Upper lobe of right lung (tissue), 1 donor: ENCODE measurements at places on chromosomes 3 and 15. TPM values are rescaled to one million over a fixed set of nuclear protein-coding genes. Genes with fewer than 3 reads are reported as not detected.

- no peak overlapping the region for H3K27ac ChIP-seq
- H3K4me3 ChIP-seq, result no peak overlapping the region
- no peaks in the 10 kb centered on the region for H3K36me3 ChIP-seq
- H3K4me1 ChIP-seq, result no peaks in the 10 kb centered on the region
- DNase-seq, result no peak
Observed at GRCh38 chr15:40493089-40493840, 22.5 kb downstream of the CHST14 start.

SLC28A1 gene
- total RNA-seq, result not detected

CASR gene
- 0.20 TPM for total RNA-seq

DNA sequence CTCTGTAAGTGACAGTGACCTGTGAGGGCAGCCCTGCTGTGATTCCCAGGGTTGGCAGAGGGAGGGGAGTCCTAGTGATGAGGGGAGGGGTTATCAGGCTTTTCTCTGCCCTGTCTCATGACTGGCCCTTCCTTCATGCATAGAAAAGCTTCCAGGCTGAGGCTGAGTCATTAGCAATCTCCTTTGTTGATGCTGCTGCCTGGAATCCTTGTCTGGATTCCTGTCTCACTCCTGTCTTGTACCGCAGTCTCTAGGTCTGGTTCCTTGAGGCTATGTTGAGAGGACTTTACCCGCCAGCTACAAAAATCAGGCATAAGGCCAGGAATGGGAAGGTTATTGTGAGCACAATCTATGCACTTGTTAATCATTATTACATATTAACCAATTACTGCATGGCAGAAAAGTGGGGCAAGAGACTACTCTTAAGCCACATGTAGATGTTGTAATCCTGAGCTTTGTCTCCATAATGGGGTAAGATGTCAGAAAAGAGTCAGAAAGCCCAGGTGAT is 7.2 kb downstream of the KLHL6 start:
- no peaks in the 10 kb centered on the region for H3K27me3 ChIP-seq
- H3K36me3 ChIP-seq, result no peaks in the 10 kb centered on the region
- no peaks in the 10 kb centered on the region for H3K4me1 ChIP-seq
- H3K27ac ChIP-seq, result no peak overlapping the region

GRCh38 chr15:56496635-56497034 is 31.7 kb upstream of the MNS1 start:
- no peak for DNase-seq
- H3K27ac ChIP-seq, result no peak overlapping the region
- H3K27me3 ChIP-seq, result no peaks in the 10 kb centered on the region
- H3K4me3 ChIP-seq, result peak overlapping the region; percentile 15
- H3K36me3 ChIP-seq, result no peaks in the 10 kb centered on the region

GRCh38 chr3:186930143-186930640 is at the start of gene ST6GAL1:
ST6GAL1 (plus strand) TSS chr3:186930526; CDS start chr3:187042704, 112,178 bp downstream.
- DNase-seq, result peak; percentile 87
- H3K27me3 ChIP-seq, result no peaks in the 10 kb centered on the region
- H3K27ac ChIP-seq, result peak within 1 kb of the TSS; percentile 83
- H3K4me3 ChIP-seq, result peak within 1 kb of the TSS; percentile 88

KBTBD12 gene
- 1.3 TPM for total RNA-seq

DNA sequence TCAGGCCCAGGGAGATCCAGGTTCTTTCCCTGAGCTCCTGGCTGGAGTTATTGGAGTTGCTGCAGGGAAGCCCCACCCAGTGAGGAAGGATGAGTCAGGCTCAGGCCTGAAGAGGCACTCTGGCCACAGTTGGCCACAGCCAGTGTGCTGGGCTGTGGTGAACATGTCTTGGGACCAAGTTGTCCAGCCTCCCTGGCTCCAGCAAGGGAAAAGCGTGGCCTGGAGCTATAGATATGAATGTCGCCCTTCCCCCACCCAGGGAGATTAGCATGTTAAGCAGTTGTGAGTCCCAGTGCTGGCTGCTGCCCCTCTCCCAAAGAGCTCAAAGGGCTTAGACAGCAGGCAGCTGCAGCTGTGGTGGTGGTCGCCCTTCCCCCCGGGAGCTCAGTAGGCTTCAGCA is 963.2 kb downstream of the ROBO2 start:
- H3K4me3 ChIP-seq, result no peak overlapping the region
- no peaks in the 10 kb centered on the region for H3K36me3 ChIP-seq
- no peaks in the 10 kb centered on the region for H3K4me1 ChIP-seq
- no peak for DNase-seq
- no peaks in the 10 kb centered on the region for H3K27me3 ChIP-seq

P2RY1 gene
- 22.5 TPM for total RNA-seq

GRCh38 chr3:114998971-114999579 is 148.0 kb downstream of the ZBTB20 start:
- H3K4me1 ChIP-seq, result no peaks in the 10 kb centered on the region
- DNase-seq, result no peak
- no peaks in the 10 kb centered on the region for H3K27me3 ChIP-seq
- no peak overlapping the region for H3K4me3 ChIP-seq

DNA sequence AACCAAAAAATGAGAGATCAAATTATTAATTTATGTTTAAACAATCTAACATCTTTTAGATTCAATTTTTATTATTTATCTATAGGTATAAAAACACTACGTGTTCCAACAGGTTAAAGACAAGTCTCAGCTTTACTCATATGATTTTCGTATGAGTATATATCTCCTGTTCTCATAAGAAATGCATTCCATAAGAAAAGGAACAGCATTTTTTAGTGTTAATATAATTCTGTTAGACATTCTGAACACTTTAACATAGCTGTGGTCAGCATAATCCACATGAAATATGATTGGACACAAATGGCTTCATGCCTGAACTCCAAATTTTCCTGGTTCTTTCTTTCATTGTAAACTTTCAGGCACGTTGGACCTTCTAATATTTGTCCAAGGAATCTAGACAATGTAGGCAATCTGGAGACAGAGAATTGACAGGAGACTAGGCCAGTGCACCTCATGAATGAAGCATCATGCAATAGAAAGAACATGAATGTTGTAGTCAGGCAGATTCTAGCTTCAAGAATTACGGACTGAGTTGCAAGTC is 1122.0 kb upstream of the ALCAM start:
- no peaks in the 10 kb centered on the region for H3K36me3 ChIP-seq
- H3K4me3 ChIP-seq, result no peak overlapping the region
- H3K4me1 ChIP-seq, result no peaks in the 10 kb centered on the region

DNA sequence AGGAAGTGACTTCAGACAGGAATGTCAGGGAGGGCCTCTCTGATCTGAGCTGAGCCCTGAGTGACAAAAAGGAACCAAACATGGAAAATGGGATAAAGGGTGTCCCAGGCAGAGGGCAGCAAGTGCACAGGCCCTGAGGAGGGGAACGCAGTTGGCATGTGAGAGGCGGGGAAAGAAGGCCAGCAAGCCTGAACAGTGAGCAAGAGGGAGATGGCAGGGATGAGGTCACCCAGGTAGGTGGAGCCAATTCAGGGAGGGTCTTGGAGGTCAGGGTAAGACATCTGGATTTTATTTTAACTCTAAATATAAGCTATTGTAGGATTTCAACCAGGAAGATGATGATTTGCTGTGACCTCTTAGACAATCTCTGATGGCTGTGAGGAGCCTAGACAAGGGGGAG is 167.7 kb downstream of the LRTM1 start:
- H3K4me3 ChIP-seq, result no peak overlapping the region
- DNase-seq, result no peak
- no peaks in the 10 kb centered on the region for H3K4me1 ChIP-seq
- no peak overlapping the region for H3K27ac ChIP-seq
- no peaks in the 10 kb centered on the region for H3K36me3 ChIP-seq
- no peaks in the 10 kb centered on the region for H3K27me3 ChIP-seq

DNA sequence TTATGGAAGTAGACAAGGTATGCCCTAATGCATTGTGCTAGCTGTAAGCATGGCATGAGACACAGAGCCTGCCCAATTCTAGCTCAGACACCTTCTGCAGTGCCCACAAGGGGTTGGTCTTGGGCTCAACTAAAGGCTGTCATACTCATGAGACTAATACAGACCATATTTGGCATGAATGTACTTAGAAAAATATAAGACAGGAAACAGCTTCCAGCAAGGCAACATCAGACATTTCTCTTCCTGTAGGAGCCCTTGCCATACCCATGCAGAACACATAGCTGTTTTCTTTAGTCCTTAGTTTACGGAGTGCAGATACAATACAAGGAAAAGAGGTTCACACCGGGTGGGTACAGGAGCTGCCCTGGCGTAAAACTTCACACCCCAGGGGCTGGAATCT is 30.5 kb upstream of the NR1I2 start:
- H3K4me3 ChIP-seq, result no peak overlapping the region
- H3K4me1 ChIP-seq, result no peaks in the 10 kb centered on the region
- H3K27me3 ChIP-seq, result no peaks in the 10 kb centered on the region
- no peaks in the 10 kb centered on the region for H3K36me3 ChIP-seq

GRCh38 chr3:30539206-30539605 is 67.2 kb upstream of the TGFBR2 start:
- H3K4me3 ChIP-seq, result no peak overlapping the region
- DNase-seq, result no peak
- H3K27ac ChIP-seq, result no peak overlapping the region
- peaks cover 13% of the 10 kb centered on the region for H3K4me1 ChIP-seq

GRCh38 chr3:177385831-177386301 is 188.6 kb upstream of the TBL1XR1 start:
- H3K27ac ChIP-seq, result no peak overlapping the region
- no peaks in the 10 kb centered on the region for H3K27me3 ChIP-seq
- DNase-seq, result no peak
- no peaks in the 10 kb centered on the region for H3K4me1 ChIP-seq

SPINK8 gene
- total RNA-seq, result not detected

USP8 gene
- total RNA-seq, result 65.1 TPM

EDEM1 gene
- 88.6 TPM for total RNA-seq

GRK7 gene
- 0.12 TPM for total RNA-seq

- H3K27ac ChIP-seq, result no peak overlapping the region
- no peaks in the 10 kb centered on the region for H3K27me3 ChIP-seq
- no peak overlapping the region for H3K4me3 ChIP-seq
- no peaks in the 10 kb centered on the region for H3K4me1 ChIP-seq
- H3K36me3 ChIP-seq, result no peaks in the 10 kb centered on the region
Observed at GRCh38 chr3:69116897-69117296, 5.5 kb downstream of the LMOD3 start.

- H3K27ac ChIP-seq, result no peak overlapping the region
- H3K4me3 ChIP-seq, result no peak overlapping the region
- H3K4me1 ChIP-seq, result no peaks in the 10 kb centered on the region
- no peaks in the 10 kb centered on the region for H3K27me3 ChIP-seq
- no peak for DNase-seq
Observed at GRCh38 chr3:133754455-133754854, 8.3 kb downstream of the TF start.

DNA sequence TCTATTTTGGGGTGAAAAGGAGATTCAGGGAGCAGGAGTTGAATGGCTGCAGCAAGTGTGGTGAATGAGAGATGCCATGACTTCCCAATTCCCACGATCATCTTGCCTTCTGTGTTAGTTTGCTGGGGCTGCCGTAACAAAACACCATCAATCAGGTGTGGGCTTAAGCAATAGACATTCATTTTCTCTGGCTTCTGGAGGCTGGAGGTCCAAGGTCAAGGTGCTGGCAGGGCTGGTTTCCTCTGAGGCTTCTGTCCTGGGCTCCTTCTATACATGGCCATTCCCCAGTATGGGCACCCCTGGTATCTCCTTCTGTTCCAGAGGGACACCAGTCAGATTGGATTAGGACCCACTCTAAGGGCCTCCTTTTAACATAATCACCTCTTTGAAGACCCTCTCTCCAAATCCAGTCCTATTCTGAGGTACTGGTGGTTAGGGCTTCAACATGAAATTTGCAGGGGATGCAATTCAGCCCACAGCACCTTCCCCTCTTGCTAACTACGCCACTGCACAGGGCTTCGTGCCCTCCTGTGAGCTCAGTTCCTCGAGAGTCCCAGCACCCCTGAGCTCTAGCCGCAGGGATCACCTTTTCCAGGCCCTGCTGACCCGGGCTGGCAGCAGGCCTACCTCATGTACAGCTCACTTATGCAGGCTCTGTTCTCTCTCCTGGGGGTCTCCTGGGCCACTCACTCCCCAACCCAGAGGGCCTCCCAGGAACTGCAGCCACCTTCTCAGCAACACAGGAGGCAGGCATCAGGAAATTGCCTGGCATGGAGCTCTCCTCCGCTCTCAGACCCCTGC is 37.3 kb upstream of the SLC6A11 start:
- no peaks in the 10 kb centered on the region for H3K4me1 ChIP-seq
- no peak for DNase-seq
- no peak overlapping the region for H3K27ac ChIP-seq
- H3K36me3 ChIP-seq, result no peaks in the 10 kb centered on the region

DNA sequence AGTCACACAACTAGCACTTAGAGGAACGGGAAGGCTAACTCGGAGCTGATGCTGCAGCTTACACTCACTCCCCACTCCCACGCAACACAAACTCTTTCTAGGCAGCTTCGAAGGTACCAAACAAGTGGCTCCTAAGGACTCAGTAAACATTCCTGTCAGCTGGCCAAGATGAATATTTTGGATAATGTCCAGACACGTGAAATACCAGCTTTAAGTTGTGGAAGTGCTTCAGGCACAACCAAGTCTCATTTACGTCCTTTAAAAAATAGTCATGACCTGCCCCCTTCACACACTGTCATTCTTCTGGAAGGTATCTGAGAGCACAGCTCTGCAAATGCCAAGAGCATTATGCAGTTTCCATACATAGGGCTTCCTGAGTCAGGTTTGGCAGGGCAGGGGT is 1005.9 kb upstream of the CFAP20DC start:
- no peaks in the 10 kb centered on the region for H3K36me3 ChIP-seq
- H3K27me3 ChIP-seq, result no peaks in the 10 kb centered on the region
- no peak for DNase-seq
- H3K27ac ChIP-seq, result no peak overlapping the region

DNA sequence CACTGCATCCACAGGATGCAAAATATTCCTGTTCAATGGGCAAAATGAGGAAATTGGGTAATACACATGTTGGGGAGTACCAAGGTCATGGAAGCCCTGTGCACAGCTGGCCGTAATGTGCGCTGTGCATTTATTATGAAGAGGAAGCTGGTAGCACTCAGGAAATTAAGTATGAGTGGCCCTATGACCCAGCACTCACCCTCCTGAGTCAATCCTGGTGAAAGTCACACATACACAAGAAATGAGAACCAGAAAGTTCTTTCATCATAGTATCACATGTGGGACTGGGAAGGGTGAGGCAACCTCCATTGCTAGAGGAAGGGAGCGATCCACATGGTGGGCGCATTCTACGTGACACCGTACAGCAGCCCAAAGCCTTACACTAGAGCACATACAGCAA is 11.4 kb upstream of the PRR20G start:
- H3K4me3 ChIP-seq, result no peak overlapping the region
- H3K4me1 ChIP-seq, result no peaks in the 10 kb centered on the region
- no peak overlapping the region for H3K27ac ChIP-seq
- no peak for DNase-seq
- no peaks in the 10 kb centered on the region for H3K27me3 ChIP-seq
- H3K36me3 ChIP-seq, result no peaks in the 10 kb centered on the region

DNA sequence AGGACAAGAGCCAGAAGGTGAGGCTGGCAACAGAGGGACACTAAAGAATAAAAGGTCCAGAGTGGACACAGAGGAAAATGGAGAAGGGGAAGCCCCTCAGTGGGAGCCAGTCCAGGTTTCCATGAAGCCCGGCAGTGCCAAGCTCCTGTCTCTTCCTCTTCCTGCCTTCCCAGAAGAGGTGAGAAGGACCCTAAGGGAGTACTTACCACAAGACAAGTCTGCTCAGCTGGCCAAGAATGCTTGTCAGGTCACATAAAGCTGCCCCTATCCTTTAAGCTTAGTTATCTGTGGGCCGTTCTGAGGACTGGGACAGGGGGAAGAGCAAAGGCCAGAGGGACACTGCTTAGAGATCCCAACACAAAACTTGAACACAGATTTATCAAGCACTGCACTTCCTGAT is 100.2 kb downstream of the RYK start:
- H3K27ac ChIP-seq, result no peak overlapping the region
- no peaks in the 10 kb centered on the region for H3K27me3 ChIP-seq
- no peak for DNase-seq
- peaks cover 26% of the 10 kb centered on the region for H3K36me3 ChIP-seq
- H3K4me3 ChIP-seq, result no peak overlapping the region
